ENCODE measurements at places on chromosomes 7 and 10.

GRCh38 chr10:49356181-49356580, 39.7 kb downstream of the DRGX start:
- DNase-seq = no peak

DNA sequence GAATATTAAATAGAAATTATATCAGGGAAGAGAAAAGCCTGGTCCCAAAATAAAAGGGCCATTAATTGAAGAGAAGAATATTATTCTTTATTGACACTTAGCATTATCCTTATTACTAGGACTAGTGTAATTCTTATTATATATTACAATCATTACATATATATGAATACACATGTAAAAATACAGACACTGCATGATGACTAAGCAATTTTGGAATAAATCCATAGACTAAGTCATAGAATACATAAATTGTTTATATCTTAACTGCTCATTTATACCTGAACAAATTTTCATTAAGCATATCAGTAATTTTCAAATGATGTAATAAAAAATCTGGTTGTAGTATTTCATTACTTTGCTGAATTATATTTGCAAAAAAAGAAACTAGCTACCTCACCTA, 29.7 kb upstream of the SLC13A1 start:
- DNase-seq = no peak

- no peak for DNase-seq
Measured at GRCh38 chr10:30944005-30944404, 87.7 kb downstream of the ZNF438 start.

GRCh38 chr7:80324032-80324431, 187.8 kb downstream of the GNAT3 start:
- DNase-seq = no peak

- no peak for DNase-seq
Measured at GRCh38 chr10:47044741-47045140, 133.5 kb downstream of the PTPN20 start.

DNA sequence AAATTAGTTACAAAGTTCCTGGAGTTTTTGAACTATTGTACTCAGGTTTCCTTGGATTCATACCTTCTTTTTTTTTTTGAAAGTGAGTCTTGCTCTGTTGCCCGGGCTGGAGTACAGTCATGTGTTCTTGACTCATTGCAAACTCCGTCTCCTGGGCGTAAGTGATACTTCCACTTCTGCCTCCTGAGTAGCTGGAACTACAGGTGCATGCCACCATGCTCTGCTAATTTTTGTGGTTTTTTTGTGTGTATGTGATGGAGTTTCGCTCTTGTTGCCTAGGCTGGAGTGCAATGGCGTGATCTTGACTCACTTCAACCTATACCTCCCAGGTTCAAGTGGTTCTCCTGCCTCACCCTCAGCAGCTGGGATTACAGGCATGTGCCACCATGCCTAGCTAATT, 22.3 kb downstream of the MCM10 start:
- no peak for DNase-seq

GRCh38 chr10:58807629-58808022, 295.0 kb downstream of the BICC1 start:
- no peak for DNase-seq

DNA sequence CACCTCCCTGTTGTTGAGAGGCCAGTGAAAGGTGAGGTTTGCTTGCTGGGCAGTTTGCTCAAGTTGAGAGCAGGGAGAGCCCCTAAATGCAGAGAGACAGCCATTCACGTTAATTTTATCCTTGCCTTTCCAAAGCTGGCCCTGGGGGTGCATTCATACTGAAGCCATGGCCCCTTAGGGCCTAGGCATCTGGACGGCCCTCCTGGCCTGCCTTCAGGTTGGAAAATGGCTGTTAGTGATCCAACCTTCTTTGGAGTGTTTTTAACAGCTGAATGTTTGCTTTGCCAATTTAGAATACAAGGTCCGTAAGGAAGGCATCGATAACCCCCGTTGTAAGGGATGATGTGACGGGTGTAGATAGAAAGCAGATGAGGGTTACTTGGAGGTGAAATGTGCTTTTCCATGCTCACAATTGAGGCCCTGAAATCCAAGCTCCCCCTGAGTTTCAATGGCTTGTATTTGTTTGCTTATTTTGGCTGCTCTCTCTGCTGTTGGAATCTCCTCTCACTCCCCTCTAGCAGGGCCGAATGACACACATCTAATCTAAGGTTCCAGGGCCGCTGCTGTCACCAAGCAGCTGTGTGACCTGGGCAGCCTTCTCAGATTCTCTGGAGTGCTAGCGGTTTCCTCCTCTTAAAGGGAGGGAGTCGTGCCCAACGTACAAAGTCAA, 171.6 kb upstream of the MKI67 start:
- DNase-seq = no peak

GRCh38 chr7:1733908-1734730, 64.0 kb downstream of the ELFN1 start:
- DNase-seq = no peak

- no peak for DNase-seq
Measured at GRCh38 chr10:29620112-29620690, 14.6 kb downstream of the SVIL start.

- no peak for DNase-seq
Measured at GRCh38 chr10:113099431-113100183, 149.6 kb downstream of the TCF7L2 start.

GRCh38 chr10:92125144-92125543, 165.7 kb downstream of the CPEB3 start:
- DNase-seq = no peak

GRCh38 chr10:127619546-127620325, 70.6 kb downstream of the NPS start:
- DNase-seq = no peak

DNA sequence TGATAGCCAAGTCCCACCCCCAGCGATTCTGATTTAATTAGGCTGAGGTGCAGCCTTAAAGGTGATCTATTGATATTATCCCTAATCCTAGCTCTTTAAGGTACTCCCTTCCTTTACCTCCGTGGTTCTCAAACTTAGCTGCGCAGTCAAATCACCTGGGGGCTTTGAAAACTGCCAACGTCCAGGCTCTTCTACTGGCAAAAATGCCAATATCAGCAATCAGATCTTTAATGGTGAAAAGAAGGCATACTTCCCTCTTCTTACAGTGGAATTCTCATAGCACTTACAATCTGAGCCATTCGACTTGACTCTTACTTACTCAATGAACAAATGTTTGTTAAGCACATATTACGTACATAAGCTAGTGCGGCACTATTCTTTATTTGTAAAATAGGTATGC, 704 bp upstream of the SLC35B4 start:
- no peak for DNase-seq

DNA sequence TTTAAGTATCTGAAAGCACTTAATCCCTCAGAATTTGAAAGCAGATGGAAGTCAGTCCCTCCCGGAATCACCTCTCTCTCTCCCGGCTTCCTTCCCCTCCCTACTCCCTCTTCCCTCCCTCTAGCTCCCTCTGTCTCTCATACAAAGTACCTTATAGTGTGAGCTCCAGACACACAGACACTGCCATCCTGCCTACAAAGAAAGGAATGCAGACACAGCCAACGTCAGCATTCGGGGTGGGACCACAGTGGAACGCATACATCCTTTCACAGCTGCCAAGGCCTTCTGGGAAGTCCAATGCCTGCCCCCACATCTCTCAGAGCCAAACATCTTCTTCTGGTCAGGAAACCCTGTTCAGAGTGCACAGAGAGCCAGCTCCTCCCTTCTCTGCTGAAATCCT, 9.3 kb downstream of the NOD1 start:
- no peak for DNase-seq

DNA sequence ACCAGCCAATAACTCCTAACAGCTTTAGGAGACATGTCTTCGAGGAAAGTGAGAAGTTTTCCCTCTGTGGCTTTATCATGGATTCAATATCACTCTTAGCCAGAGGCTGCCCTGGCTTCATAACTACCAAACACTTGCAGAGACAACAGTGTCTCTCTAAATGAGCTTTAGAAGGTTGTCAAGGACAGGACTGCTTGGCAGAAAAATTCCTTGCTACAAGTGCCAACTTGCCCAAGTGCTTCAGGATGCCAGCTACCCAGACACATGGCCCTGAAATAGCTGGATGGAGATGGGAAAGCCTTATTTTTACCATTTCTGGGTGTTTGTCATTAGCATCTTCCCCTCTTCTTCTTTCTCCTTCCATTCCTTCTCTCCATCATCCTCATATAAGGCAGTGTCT, 137.1 kb upstream of the MDFIC start:
- DNase-seq = no peak

DNA sequence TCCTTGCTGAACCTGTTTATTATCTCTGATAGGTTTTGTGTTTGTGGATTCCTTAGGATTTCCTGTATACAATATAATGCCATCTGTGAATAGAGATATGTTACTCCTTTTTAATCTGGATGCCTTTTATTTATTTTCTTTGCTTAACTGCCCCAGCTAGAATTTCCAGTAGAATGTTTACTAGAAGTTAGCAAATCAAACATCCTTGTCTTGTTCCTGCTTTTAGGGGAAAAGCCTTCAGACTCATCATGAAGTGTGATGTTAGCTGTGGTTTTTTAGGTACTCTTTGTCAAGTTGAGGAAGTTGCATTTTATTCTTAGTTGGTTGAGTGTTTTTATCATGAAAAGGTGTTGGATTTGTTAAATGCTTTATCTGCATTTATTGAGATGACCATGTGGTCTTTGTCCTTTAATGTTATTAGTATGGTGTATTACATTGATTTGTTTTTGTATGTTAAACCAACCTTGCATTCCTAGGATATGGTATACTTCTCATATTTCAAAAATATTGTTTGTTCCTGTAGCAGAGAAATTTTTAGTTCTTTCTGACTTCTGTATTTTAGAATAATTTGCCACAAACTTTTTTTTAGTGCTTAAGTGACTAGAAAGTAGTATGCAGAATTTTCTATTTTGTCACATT, 24.3 kb downstream of the PPP2R2D start:
- DNase-seq = no peak

GRCh38 chr10:48475943-48476278, 129.0 kb downstream of the ARHGAP22 start:
- DNase-seq = no peak

DNA sequence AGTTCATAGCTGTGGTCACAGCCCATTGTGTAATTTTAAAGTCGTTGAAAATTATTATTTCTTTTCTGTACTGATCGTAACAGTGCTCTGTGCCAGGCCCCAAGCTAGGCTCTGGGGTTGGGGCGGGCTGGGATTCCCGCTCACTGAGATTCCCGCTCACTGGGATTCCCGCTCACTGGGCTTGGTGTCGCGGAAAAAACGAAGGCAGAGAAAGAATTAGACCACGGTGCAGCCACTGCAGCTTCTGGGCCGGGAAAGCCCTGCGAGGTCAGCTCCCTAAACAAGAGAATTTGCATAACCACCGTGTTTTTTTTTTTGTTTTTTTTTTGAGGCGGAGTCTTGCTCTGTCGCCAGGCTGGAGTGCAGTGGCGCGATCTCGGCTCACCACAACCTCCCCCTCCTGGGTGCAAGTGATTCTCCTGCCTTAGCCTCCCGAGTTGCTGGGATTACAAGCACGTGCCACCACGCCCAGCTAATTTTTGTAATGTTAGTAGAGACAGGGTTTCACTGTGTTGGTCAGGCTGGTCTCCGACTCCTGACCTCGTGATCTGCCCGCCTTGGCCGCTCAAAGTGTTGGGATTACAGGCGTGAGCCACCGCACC, 31.2 kb downstream of the FOXK1 start:
- no peak for DNase-seq

- no peak for DNase-seq
Measured at GRCh38 chr7:111041577-111041976, 49.4 kb upstream of the LRRN3 start.

- DNase-seq = no peak
Measured at GRCh38 chr7:4227105-4228010, 454.7 kb upstream of the FOXK1 start.

- DNase-seq = no peak
Measured at GRCh38 chr10:89078724-89079672, 88.4 kb downstream of the FAS start.

- DNase-seq = no peak
Measured at GRCh38 chr7:36310897-36311296, 78.8 kb upstream of the ANLN start.

GRCh38 chr10:117674201-117674600, 131.7 kb downstream of the EMX2 start:
- DNase-seq = no peak

DNA sequence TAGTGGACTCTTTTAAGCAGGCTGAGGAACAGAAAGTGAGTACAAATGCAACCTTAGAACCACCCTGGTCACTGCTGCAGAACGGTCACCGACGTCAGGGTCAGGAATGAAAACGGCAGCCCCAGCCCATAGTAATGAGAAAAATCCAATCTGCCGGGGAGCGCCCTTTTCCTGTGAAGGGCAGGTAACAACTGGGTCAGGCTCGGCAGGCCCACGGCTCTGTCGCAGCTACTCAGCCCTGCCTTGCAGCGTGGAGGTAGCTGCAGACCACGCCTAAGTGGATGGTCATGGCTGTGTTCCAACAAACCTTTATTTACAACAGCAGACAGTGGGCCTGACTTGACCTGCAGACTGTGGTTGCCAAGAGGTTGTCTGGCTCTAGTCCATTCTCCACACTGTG, 563.2 kb downstream of the DNAJB6 start:
- no peak for DNase-seq

GRCh38 chr7:8669501-8669851, 236.1 kb downstream of the NXPH1 start:
- DNase-seq = no peak

DNA sequence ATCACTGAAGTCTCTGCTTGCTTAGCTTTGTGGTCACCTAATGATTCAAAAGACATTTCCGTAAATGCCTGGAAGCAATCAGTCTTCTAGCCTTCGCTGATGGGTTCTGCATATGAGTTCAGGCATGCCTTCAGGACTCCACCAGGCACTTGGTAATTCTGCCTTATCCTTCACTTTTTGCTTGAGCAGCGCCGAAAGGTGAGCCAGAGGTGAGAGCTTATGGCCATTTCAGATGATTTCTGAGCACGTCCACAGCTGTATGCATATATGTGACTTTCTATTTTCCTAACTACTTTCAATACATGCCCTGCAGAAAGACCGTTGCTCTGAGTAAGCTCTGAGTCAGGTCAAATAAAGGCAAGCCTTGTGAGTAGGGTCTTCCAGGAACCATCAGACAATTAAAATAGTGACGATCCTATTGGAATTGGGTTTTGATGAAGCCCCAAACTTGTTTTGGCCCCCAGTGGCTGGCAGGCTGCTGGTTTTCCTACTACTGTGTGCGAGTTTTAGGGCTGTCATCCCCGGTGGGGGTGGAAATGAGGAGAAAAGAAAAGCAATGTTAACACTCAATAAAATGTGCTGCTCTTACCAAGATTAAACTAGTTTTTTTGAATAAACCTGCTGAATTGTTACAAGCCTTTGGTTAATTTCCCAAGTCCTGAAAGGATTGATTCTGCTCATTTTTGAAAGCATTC, 154.4 kb upstream of the AKR1E2 start:
- DNase-seq = no peak

GRCh38 chr10:3757638-3758490, 27.1 kb downstream of the KLF6 start:
- DNase-seq = no peak
